ENCODE measurements at places on chromosomes 5 and 9.

- DNase-seq = no peak
Observed at GRCh38 chr9:121840838-121841760, 189.7 kb downstream of the DAB2IP start.

DNA sequence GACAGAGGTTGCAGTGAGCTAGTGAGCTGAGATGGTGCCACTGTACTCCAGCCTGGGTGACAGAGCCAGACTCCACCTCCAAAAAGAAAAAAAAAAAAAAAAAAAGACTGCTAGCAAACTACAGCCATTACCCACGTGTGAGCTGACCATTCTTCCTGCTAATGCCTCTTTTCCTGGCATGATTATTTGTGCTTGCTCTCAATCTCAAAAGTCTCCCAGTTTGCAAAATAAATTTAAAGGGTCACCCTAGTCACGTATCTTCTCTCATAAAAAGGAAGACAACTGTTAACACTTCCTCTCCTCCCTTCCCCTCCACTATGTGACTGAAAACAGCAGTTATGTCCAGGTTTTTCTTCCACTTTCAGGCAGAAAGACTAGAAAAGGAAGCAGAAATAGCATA lies 37.2 kb downstream of the TRIM36 start:
- DNase-seq = no peak

DNA sequence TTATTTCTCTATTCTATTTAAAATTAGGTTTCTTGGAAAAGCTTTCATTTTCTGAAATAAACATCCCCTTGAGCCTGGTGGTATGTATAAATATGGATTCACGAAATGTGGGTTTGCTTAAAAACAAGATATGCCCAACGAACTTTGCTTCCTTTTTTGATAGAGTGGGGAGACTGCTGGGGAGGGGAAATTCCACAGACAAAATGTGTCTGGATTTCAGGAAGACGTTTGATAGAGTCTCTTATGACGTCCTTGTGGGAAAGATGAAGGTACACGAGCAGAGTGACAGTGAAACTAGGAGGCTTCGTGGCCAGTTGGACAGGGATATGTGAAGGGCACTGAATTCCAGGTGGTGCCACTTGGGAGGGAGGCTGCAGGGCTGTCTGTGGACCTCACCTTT lies 84.5 kb upstream of the RPS23 start:
- DNase-seq = no peak

DNA sequence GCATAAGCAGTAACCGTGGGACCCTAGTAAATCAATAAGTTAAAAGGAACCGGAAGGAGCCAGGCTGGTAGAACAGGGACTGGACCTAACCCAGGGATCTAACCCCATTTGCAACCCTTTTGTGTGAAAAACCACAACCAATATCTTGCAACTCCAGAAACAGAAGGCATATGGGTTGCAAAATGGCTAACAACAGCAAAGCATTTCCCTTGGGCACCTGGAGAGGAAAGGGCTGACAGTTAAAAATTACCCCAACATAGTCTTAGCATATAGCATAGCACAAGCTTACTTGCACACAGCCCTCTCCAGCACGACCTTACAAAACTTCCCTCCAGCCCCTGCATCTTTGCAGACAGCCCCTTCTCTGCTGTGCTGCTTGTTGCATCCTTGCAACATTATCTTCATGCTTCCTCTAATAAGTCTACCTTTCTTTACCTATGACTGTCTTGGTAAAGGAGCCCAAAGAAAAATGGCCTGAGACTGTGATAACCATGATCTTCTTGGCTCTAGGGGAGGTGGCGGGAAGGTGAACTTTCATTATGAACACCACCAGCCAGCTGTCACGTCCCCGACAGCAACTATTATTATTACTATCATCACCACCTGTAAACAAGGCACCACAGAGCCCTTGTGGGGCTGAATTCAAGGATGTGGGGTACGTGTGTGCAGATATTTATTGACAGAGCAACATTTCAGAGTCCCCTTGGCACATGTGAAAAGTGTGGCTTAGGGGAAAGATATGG lies 49.8 kb downstream of the PRRC1 start:
- no peak for DNase-seq

- no peak for DNase-seq
Observed at GRCh38 chr9:127809540-127810377, 7.1 kb downstream of the FPGS start.

DNA sequence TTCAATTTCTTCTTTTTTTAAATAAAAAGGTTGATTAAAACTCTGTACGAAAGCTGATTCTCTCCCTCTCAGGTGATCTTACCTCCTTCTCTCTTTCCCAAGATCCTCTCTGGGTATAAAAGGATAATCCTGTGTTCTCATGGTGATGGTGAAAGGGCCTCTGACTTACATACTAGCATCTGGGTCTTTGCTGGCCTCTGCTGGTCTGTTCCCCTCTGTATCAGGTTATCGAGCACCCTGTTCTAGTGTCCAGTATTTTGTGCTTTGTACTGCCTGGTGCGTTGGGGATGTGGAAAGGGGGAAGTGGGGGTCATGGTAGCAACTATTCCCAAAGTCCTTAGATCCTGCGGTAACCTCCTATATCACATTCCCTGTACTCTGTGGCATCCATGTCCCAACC lies 328.9 kb downstream of the NR2F1-AS1 start:
- no peak for DNase-seq

DNA sequence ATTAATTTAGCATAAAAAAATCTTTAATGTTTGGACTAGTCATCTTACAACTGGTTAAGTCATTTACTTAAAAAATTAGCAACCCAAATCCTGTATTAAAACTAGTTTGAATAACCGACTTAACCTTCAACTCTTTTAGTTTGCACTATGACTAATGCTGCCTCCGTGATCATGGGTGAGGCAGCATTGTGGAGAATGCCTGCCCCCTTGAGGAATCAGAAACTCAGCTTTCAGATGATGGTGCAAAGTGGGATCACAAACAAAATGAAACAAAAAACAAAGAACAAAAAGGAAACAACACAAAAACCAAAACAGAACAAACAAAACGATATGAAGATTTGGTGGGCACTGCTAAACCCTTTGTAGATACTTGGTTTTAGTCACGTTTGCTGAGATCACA lies 127.0 kb upstream of the PALM2AKAP2 start:
- DNase-seq = no peak
